NCI-H146 (cell line): ENCODE measurements at places on chromosomes 3 and 15.
A peak's percentile ranks its signal among the peaks of the same experiment; 100 is the strongest.

DNA sequence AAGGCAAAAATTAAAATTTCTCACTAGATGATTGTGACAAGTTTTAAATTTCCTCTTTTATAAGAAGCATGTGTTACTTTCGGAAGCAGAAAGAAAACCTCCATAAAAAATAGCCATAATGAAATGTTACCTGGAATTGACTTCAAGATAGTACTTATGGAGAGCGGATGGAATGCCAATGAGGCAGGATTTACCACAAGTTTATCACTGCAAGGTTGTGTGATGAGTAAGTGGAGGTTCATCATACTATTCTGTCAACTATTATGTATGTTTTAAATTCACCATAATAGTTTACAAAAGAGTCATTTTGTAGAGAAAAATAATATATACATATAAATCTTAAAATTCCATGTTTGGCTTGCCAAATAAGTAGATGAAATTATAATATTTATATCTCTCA is 230.3 kb downstream of the SCAPER start:
- DNase-seq, result no peak

DNA sequence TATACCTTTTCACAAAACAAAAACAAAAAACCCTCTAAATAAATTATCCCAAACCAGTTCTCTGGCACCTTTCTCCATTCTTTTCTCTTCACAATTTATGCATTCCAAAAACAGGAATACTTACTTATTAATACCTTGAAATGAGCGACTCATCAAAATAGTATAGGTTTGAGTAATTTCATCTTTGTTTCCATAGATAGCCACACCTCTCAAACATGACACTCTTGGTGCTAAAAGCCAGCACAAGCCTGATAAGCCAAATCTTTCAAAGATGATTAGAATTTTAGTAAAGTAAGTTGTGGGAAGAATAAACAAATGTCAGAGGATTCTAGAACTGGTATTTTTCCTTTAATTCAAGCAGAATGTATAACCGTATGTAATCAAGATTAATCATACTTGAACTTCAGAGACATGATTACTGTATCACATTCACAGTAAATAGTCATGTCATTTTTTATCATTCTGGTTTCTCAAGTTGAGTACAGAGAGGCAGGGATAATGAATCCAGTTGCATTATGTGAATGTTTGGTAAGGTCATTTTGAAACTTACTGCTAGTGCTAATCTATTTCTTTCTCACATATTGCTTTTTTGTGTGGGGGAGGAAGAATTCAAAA is 12.1 kb upstream of the WDR5B start:
- no peak for DNase-seq

- no peak for DNase-seq
These were observed 162.5 kb downstream of the TPRG1 start for GRCh38 chr3:189334064-189334920.

DNA sequence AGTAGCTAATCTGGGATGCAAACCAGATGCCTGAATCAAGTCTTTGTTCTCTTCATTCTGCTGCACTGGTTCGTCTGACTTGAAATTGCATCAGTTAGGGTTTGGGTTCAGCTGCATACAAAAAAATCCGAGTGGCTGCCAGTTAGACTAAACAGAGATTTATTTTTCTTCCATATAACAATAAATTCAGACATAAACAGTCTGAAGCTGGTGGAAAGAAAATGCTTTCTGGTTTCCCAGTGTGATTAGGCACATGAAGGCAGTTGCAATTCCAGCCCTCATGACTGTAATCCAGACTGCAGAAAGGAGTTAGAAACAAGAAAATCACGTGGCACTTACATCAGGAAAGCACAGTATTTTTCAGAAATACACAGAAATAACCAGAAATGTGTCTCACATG is 930.7 kb downstream of the MCTP2 start:
- DNase-seq, result no peak

DNA sequence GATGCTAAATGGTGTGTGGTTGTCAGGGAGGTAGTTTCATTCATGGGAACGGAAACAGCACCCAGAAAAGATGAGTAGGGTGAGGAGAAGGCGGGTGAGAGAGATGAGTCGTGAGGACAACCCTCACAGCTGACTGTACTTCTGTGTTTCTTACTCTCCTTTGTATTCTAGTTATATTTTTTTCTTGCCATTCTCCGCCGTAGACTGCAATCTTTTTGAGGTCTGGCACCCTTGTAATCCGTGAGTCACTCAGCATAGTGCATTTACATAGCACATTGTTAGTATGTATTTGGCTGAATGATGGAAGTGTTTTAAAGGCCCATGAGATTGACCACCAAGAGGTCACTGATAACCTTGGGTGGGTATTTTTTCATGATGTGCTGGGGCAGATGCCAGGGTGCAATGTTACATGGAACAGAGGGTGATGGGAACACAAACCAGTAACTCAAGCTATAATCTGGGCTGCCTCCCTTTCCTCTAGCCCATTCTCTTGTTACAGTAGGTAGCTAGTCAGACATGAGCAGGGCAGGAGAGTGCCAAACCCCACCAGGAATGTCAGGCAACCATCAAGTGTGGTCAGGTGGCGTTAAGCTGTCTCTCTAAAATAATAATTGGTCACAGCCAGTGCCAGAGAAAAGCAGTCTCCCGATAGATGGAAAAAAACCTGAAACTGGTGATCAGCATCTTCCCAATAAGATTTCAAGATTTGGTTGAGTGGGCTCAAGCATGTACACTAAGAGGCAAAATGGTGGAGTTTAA is 18.8 kb upstream of the DGKG start:
- no peak for DNase-seq

- peak; percentile 65 for DNase-seq
These were observed 254.6 kb upstream of the SOX14 start for GRCh38 chr3:137509354-137510045.

- DNase-seq, result no peak
These were observed 82.2 kb downstream of the RORA start for GRCh38 chr15:61146931-61147230.

DNA sequence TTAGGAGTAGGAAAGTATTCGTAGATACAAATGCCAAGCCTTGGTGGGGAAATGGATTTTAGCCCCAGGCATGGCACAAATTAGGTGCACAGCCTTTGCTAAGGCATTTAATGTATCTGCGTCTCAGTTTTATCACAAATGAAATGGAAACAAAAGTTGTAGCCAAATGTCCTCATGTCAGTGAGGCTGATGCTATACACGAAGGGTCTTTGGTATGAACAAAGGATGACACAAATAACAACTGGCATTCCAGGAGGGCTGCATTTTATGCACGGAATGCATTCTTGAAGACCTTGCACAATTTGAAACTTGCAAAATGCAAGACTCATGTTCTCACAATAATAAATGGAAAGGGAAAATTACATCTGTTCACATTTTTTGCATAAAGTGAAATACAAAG is 181.9 kb downstream of the SV2B start:
- no peak for DNase-seq

GRCh38 chr3:158354713-158355112 is 216.3 kb upstream of the MLF1 start:
- no peak for DNase-seq

DNA sequence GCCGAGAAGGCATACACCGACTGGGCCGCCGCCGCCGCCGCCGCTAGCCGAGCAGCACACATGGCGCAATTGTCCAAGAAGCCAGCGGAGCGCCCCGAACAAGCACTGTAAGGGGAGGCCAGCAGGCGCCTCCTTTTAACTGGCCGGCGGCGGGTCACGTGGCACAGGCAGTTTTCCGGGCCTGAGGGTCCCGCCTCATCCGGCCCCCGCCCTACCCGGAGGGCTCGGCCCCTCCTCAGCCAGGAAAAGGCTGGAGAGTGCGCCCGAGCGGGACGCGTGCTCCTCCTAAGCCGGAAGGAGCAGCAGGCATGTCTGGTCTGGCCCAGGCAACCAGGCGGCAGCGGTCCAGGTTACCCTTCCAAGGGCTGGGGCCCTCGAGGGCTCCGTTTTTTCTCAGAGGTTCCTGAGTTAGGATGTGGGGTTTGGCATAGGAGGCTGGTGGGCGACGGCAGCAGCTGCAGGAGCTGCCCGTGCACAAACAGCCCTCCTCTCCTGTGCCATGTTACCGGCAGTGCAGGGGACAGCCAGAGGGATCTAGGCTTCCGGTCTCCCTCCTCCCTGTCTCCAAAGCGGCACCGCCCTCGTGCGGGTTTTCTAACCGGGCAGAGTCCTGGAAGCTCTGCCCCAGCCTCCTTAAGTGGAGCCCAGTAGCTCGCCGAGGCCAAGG is at the start of gene GPX1:
Gene GPX1, minus strand, starts transcription at position 137 of the 667 bp plus-strand sequence. Its CDS starts 75 bp downstream, at position 62.
- peak; percentile 94 for DNase-seq

DNA sequence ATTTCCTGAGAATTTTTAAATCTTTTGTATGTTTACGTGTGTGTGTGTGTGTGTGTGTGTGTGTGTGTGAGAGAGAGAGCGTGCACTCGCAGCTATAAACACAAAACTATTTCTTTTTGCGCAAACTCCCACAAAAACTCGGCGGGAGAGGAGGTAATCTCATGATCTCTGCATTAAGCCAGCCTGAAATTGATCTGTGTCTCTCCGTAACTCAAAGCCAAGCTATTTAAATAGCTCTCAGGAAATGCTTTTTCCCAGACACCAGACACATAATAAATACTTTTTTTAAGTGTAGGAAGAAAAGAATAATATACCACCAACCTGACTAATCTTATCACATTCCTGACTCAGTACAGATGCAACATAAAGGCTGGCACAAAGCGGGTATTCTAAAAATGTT is 226.8 kb downstream of the MAGI1 start:
- DNase-seq, result peak; percentile 5

DNA sequence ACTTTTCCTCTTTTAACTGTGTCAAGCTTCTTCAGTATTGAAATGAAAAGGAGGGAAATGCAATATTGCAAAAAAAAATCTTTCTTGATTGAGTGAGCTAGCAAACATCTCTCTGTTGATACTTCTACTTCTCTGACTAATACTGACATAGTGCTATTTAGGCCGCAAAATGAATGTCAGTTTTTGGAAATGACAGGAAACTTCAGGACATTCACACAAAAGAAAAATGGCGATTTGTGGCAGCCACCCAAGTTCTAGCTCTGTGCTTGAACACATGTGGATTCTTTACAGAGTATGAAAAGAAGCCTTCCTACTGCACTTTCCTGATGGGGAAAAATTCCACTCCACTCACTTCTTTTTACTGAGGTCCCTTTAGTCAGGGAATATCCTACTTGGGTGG is 486.8 kb upstream of the ALCAM start:
- DNase-seq, result no peak

GRCh38 chr3:116445311-116445841 is at the start of gene LSAMP:
LSAMP (minus strand) TSS chr3:116445487.
- peak; percentile 61 for DNase-seq

GRCh38 chr3:144109944-144110343 is 138.3 kb downstream of the DIPK2A start:
- no peak for DNase-seq

DNA sequence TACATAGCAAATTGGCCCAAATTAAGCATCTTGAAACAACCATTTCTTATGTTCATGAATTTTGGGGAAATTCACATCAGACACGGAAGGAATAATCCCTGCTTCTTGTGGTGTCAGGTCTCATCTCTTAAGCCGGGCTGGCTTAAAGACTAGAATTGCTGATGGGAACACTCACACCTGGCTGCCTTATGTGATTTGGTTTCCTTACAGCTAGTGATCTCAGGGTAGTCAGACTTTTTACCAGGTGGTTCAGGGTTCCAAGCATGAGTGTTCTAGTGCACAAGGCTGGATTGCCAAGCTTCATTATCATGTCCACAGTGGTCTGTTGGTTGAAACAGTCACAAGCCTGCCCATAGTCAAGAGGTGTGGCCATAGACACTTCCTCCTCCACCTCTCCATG is 20.3 kb upstream of the CCNL1 start:
- DNase-seq, result no peak

DNA sequence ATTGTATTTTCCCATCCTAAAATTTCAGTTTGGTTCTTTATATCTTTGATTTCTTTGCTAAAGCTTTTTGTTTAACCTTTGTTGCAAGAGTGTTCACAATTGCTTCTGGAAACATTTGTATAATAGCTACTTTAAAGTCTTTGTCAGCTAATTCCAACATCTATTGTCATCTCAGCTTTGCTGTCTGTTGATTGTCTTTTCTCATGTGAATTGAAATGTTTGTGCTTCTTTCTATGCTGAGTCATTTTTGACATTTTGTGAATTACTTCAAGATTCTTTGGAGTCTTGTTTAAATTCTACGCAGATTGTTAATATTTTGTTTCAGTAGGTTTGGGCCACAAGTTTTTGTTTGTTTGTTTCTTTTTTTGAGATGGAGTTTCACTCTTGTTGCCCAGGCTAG is 73.2 kb downstream of the SUCNR1 start:
- DNase-seq, result no peak

- no peak for DNase-seq
These were observed 116.1 kb downstream of the RAB11A start for GRCh38 chr15:65985387-65985786.

DNA sequence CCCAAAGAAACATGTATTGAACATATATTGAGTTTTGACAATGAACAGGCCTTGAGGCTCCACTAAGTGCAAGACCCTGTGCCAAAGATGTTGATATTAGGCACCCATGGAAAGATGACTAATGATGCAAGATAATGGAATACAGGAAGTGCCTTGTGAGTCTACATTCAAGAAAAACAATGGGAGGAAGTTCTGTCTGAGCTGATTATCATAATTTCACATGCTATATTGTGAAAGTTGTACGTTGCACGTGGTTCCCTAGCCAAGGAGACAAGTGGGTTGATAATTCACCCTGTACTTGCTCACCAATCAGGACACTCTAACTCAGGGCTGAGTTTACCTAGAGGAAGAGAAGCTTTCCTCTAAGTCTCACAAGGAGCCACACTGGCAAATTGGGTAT is 186.9 kb upstream of the STAC start:
- DNase-seq, result no peak

- no peak for DNase-seq
These were observed 3.2 kb upstream of the GPR171 start for GRCh38 chr3:151206201-151206600.

DNA sequence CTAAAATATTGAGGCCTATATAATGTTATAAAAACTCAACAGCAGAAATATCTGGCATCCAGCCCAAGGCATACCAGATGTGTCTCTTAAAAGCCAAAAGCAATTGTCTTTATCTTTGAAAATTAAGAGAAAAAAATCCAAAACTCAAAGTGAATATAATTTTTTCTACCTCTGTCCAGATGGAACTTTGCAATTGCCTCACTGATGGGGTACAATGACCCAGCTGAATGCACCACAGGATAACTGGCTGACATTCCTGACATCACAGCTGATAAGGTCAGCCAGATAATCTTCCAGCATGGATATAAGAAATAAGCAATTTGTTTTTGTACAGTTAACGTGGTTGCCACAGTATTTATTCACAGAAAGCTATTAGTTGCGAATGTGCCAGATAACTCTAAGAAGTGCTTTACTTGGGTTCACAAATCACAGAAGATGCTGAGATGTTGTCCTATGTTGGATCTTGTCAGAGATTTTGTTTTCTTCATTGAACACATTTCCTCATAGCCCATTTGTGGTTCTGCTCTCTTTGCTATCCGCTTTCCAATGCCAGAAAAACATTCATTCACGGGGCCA is 566.9 kb upstream of the CCDC54 start:
- DNase-seq, result no peak
